ENCODE measurements at places on chromosomes 7 and 10. TPM values are rescaled to one million over a fixed set of nuclear protein-coding genes. Genes with fewer than 3 reads are reported as not detected.

PLAC9 gene
- total RNA-seq, result 1.9 TPM

CNPY1 gene
- not detected for total RNA-seq

PAX2 gene
- not detected for total RNA-seq

ZFYVE27 gene
- 24.3 TPM for total RNA-seq

CACNB2 gene
- 0.33 TPM for total RNA-seq

KCTD7 gene
- 10.1 TPM for total RNA-seq

PRR15 gene
- 0.22 TPM for total RNA-seq

CUX1 gene
- 64.9 TPM for total RNA-seq

PRXL2A gene
- total RNA-seq, result 14.9 TPM

NRF1 gene
- 12.0 TPM for total RNA-seq
